ENCODE measurements at places on chromosomes 12 and 14.

- DNase-seq: no peak
Measured at GRCh38 chr12:54175200-54175963, 13.4 kb downstream of the SMUG1 start.

- DNase-seq: no peak
Measured at GRCh38 chr12:114995891-114996290, 311.9 kb upstream of the TBX3 start.

GRCh38 chr12:120690978-120691377 is 4.0 kb downstream of the MLEC start:
- DNase-seq: no peak

- DNase-seq: no peak
Measured at GRCh38 chr14:36516719-36517241, 3.3 kb downstream of the NKX2-1 start.

GRCh38 chr12:68863109-68863770 is 55.3 kb downstream of the MDM2 start:
- no peak for DNase-seq
